Left ventricle myocardium superior (tissue), 1 donor: ENCODE measurements at places on chromosomes 5 and 9.

- no peak for DNase-seq
These were observed 27.2 kb downstream of the PIK3R1 start for GRCh38 chr5:68242743-68243142.

DNA sequence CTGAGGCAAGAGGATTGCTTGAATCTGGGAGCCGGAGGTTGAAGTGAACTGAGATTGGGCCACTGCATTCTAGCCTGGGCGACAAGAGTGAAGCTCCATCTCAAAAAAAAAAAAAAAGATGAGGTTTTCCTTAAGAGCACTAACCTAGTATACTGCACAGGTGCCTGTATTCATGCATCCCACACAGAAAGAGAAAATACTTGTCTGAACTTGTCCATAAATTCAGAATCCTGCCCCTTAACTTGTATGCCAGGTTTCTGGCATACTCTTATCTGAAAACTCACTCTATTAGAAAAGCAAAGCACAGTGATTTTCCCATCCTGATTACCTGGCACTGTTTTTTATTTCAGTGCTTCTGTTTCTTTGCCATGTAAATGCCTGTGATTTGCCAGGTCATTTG lies 125.3 kb upstream of the CDKN2B start:
- no peak for DNase-seq

DNA sequence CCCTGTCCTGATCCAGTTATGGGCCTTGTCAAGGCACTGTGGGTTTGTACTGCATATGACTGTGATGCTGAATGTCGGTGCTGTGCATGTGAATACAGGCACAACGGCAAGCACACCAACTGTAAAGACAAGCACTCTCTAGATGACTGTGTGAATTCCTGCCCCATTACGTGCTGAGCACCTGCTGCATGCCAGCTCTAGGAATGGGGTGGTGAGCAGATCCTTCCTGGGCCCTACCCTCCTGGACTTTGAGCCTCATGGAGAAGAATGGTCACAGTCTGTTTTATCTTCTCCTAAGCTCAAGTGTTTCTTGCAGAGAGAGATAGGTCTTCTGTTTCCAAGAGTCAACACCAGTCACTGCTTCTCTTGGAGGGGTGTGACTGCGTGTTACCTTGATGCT lies 56.0 kb upstream of the RARS1 start:
- DNase-seq: no peak

GRCh38 chr5:74209571-74209970 lies 431.0 kb downstream of the ENC1 start:
- no peak for DNase-seq

GRCh38 chr5:173780235-173781234 lies 107.6 kb upstream of the CPEB4 start:
- DNase-seq: no peak

- DNase-seq: no peak
These were observed 38.0 kb downstream of the C9orf50 start for GRCh38 chr9:129582855-129583254.

DNA sequence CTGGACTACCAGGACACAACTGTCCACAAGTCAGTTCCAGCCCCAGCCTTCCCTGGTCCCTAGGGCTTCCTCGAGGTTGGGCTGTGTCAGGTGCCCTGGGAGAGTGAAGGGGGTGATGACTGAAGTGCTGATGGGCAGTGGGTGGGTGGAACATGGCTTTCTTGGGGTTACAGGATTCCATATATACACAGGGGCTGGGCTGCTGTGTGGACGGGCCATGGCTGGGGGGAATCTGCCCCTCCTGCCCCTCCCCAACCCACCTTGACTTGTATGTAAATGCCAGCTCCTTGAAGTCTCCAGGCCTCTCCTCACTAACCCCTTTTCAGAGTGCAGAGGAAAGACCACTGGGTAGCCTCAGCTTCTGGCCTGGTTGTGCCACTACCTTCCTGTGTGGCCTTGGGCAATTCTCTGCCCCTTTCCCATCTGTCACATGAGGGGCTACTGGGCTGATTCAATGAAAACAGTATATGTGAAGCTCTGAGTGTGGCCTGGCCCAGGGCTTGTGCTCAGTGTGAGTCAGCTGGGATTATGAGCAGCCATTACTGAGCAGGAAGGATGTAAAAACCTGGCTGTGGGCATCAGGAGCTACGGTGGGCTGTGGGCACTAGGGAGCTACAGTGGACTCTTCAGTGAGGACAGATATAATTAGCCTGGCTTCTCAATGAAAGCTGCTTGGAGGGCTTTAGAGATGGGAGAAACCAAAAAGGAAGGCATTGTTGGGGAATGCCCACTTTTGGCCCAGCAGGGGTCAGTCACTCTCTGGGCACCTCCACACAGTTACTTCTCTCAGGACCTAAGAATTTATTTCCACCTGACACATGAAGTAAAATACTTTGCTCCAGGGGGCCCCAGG lies 23.3 kb downstream of the PITX1 start:
- DNase-seq: no peak
